ENCODE measurements at places on chromosomes 2 and 18.

- no peak for DNase-seq
Measured at GRCh38 chr2:65429786-65430602, 2.4 kb downstream of the SPRED2 start.

DNA sequence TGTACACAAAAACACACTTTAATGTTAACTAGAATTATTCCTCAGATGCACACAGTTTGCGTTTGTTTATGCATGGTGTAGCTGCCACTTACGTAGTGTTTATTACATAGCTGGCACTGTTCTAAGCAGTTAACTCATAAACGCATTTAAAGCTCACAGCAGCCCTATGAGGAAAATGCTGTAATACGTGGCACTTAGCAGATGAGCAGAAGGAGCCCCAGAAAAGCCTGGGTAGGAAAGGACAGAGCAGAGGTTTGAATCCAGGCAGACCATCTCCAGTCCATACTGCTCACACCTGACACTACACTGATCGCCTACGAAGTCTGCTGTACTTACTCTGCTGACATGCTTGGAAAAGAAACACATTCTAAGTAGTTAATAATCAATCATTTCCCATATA lies 66.6 kb downstream of the BCL2 start:
- DNase-seq, result no peak

DNA sequence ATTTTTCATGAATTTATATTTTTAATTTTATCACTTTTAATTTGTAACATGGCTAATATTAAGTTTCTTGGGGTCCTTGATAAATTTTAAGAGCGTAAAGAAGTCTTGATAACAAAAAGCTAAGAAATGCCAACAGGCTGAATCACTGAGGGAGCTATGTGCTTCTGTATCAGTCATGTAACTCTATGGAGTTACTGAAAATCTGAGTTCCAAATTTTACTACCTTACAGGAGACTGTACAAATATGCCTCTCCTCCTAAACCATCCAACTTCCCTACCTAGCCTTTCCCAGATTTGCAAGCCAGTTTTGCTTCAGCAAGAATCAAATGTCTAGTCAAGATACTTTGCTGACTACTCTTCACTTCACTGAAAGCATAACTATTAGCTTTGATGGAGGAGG lies 35.7 kb downstream of the FEZ2 start:
- DNase-seq, result peak; percentile 79

DNA sequence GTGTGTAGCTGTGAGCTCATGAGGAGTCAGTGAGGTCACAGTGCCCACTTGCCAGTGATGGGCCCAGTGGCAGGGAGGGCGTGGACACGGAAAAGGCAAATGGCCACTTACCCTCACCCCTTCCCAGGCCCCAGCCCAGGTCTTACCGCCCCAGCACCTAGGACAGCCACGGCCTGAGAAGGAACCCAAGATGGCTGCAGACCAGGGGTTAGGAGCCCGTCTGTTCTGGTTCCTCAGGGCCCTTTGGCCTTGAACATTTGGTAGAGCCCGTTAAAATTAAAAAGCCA lies 74.1 kb downstream of the EMX1 start:
- DNase-seq, result no peak

DNA sequence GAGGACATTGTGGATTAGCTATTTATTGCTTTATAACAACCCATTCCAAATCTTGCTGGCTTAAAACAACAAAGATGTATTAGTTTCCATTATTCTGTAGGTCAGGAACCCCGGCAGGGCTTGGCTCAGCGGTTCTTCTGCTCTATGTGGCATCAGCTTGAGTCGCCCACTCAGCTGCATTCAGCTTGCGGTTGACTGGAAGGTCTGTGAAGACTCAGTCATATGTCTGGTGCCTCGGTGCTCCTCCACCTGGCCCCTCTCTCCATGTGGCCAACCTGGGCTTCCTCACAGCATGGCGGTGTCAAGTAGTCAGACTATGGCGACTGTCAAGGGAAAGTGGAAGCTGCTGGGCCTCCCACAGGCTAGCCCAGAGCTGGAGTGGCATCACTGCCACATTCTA lies 48.6 kb downstream of the EMILIN2 start:
- no peak for DNase-seq

GRCh38 chr2:190469771-190470170 lies 61.6 kb downstream of the MFSD6 start:
- no peak for DNase-seq

GRCh38 chr2:118842661-118843482 lies 4.6 kb downstream of the EN1 start:
- no peak for DNase-seq

- no peak for DNase-seq
Measured at GRCh38 chr18:73144030-73144429, 276.2 kb upstream of the NETO1 start.

GRCh38 chr2:221153226-221153625 lies 418.9 kb downstream of the EPHA4 start:
- no peak for DNase-seq

- peak; percentile 67 for DNase-seq
Measured at GRCh38 chr2:185335879-185336278, 402.7 kb upstream of the FSIP2 start.

GRCh38 chr2:106963156-106963555 lies 77.2 kb upstream of the ST6GAL2 start:
- DNase-seq, result no peak

DNA sequence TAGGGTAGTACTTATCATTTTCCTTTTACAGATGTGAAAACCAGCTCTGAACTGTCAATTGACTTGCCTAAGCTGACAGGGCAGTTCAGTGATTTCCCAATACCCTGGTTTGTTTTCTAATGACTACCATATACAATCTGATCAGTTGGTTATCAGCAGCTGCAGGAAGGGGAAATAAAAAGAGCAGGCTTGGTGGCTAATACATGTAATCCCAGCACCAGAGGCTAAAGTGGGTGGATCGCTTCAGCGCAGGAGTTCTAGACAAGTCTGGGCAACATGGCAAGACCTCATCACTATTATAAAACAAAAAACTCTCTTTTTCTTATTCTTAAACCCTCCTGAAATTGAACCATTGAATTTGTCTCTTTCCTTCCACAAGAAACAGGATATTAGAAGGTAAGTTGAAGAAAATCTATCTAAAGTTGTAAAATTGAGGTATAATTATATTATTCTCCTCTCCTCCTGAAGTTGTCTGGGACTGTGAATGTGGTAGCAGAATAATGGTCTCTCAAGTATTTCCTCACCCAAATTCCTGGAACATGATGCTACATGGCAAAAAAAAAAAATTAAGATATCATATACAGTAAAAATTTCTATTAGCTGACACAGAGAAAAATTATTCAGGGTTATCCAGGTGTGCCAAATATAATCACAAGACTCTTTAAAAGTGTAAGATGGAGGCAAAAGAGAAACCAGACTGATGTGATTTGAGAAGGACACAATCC lies 1441.6 kb downstream of the SUCLG1 start:
- DNase-seq, result peak; percentile 12

GRCh38 chr18:5439986-5440696 lies 103.7 kb downstream of the EPB41L3 start:
- DNase-seq, result no peak

DNA sequence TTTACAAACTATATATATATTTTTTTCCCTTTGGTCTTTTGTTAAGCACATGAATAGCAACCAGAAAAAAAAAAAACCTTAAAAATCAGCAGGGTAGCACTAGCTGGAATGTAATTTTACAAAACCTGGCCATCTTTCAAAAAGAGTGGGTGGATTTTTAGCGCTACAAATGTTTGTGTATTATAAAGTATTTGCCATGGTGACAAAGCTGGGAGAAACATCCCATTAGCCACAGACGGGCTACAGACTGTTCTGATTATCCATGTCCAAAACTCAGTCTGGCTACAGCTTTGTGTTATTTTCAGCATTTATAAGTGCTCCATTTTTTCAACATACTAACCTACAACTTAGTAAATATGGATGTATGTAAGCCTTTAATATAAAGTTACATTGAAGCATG lies 249.5 kb upstream of the TANK start:
- DNase-seq, result peak; percentile 56

GRCh38 chr2:108330979-108331378 lies 42.3 kb downstream of the SULT1C2 start:
- DNase-seq, result no peak

DNA sequence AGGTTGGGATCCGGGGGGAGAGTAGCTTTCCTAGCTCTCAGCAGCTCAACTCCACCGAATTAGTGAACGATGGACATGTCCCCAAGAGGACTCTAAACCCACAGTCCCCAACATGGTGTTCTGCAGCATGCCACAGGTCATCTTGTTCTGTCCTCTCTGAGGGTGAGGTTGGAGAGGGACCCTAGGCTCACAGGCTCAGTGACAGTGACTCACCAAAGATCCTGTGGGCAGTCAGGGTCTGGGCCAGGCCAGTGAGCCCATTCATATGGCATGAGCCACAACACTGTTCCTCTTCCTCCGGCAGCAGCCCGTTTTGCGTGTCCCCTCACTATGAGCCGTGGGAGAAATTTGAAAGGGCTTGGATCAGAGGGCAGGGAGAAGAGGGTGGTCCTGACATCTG lies 2.8 kb upstream of the SLC20A1 start:
- no peak for DNase-seq

GRCh38 chr2:55986700-55987440 lies 63.3 kb upstream of the EFEMP1 start:
- no peak for DNase-seq

GRCh38 chr2:129820908-129821307 lies 158.6 kb upstream of the RAB6C start:
- no peak for DNase-seq

- peak; percentile 32 for DNase-seq
Measured at GRCh38 chr2:136423516-136423996, 305.6 kb upstream of the CXCR4 start.

DNA sequence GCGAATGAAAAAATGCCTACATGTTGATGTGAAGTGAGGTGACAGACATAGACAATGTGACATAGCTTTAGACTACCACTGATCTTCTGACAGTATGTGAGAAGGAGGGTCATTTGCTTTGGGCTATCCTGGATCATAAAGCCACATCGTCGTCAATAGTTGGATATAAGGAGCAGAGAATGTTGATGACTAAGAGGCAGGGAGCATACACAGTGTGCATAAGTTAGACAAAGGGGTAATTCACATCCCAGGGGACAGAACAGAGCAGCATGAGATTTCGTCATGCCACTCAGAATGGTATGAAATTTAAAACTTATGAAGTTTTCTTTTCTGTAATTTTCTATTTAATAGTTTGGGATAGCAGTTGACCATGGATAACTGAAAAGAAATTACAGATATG lies 403.2 kb downstream of the DSC3 start:
- DNase-seq, result no peak

DNA sequence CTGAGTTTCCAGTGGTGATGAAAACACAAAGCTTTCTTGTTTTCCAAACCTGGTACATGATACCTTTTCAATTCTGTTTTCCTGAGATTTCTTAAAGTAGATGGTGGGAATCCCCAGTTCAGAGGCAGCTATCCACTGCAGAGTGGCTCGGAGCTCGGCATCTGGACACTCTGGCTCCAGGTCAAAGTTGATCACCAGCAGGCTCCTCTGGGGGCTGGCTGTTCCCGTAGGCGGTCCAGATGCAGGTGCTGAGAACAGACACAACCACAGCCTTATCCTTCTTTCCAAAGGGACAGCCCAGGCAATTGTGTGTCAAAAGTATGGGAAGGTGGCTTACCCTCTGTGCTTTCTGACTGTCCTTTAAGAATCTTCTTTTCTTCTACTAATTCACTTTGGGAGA lies 119.5 kb downstream of the DAW1 start:
- DNase-seq, result no peak

GRCh38 chr2:135885709-135886108 lies 9.5 kb upstream of the MCM6 start:
- DNase-seq, result no peak

DNA sequence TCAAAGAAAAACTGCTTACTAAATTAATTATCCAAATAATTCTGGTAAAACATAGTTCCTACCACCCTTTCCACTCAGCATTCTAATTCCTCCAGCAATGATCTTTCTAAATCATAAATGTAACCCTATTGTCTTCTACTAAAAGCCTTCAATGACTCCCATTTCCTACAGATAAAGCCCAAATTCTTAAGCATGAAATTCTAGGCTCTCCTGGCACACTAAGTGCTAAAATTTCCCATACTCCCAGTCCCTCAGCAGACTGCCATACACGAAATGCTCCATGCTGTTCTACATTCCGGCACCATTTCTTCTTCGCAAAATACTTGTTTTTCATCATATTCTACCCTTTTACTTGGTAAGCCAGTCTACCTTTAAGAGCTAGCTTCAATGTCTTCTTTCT lies 96.9 kb downstream of the CHN1 start:
- no peak for DNase-seq

- no peak for DNase-seq
Measured at GRCh38 chr2:42795841-42796301, 3.5 kb upstream of the HAAO start.

DNA sequence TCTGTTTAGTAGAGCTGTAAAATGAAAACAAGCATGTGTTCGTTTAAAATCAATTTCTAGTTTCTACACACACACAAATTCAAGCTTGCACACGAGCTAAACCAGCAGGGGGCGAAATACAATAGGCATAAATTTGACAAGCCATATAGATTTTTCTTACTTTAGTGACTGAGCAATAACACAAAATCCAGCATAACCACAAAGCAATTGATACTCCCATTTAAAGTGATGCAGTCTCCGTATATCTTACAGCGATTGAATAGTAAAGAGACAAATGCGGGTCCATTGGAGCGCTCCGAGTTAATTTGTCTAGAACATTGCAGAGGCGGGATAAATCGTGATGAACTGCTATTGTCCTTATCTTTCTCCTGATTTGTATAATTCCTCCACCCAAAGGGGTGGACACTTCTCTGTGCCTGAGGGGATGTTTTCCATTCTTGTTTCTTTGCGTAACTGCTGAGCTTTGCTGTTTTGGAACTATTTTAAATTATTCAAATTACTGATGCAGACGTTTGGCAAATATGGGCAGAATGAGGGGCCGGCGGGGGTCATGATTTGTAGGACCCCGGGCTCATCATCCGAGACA lies 1.2 kb upstream of the AFTPH start:
- DNase-seq, result peak; percentile 82

GRCh38 chr2:187207126-187207525 lies 240.9 kb downstream of the CALCRL start:
- no peak for DNase-seq

GRCh38 chr2:48009256-48009655 lies 103.0 kb upstream of the FBXO11 start:
- no peak for DNase-seq

DNA sequence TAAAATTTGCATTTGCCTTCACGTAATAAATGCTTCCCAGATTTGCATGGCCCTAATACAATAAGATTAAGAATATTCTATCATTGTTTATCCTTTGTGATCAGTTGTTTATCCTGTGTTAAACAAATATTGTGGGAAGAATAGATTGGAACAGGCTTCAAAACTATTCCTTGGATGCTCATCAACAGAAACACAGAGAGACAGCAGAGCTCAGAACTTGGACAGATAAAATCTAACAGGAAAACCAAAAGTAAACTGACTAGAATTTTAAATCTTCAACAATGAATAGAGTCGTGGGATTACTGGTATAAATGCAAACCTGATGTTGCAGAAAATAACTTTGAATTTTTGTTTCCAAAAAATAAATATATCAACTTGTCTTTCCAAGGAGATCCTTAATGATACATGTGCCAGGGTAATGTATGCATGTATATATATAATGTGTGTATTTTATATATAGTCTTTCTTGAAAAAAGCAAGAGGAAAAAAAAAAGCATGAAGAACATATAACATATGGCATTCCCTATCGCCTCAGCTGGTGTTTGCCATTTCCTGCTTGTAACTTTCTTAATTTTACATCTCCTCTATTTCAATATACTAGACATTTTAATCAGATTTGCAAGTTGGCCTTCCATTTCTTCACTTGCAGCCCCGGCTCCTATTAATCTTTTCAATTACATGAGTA lies 59.9 kb upstream of the TANK start:
- DNase-seq, result no peak

Measured in HCEC 1CT (cell line).